ENCODE measurements at places on chromosomes 6 and 20. TPM values are rescaled to one million over a fixed set of nuclear protein-coding genes. Genes with fewer than 3 reads are reported as not detected.

The COL10A1 gene
- total RNA-seq: not detected

The TGM6 gene
- not detected for total RNA-seq

The DUSP15 gene
- total RNA-seq: 4.5 TPM

The SEMG1 gene
- total RNA-seq: not detected

The GJA10 gene
- total RNA-seq: not detected

The CCN5 gene
- not detected for total RNA-seq

The GNRH2 gene
- total RNA-seq: 0.27 TPM

The E2F1 gene
- 4.1 TPM for total RNA-seq

All from kidney epithelial cell (primary cell).